ENCODE measurements at places on chromosomes 16 and 17. TPM values are rescaled to one million over a fixed set of nuclear protein-coding genes. Genes with fewer than 3 reads are reported as not detected.

Gene POLR2C
- 200 TPM for total RNA-seq

Gene TOB1
- 0.28 TPM for total RNA-seq

Gene GAN
- 7.5 TPM for total RNA-seq

Gene LLGL2
- 6.6 TPM for total RNA-seq

Gene NPIPA7
- 1.4 TPM for total RNA-seq

- H3K4me1 ChIP-seq = no peaks in the 10 kb centered on the region
- DNase-seq = no peak
- H3K27me3 ChIP-seq = 0 out of 2 replicates have a peak, but pooled peaks cover 3% of the 10 kb centered on the region
- H3K4me3 ChIP-seq = no peak overlapping the region
Measured at GRCh38 chr16:81803332-81803731, 24.2 kb downstream of the PLCG2 start.

- no peaks in the 10 kb centered on the region for H3K4me1 ChIP-seq
- no peak overlapping the region for H3K27ac ChIP-seq
- DNase-seq = no peak
Measured at GRCh38 chr17:72580321-72581127, 459.7 kb downstream of the SOX9 start.

DNA sequence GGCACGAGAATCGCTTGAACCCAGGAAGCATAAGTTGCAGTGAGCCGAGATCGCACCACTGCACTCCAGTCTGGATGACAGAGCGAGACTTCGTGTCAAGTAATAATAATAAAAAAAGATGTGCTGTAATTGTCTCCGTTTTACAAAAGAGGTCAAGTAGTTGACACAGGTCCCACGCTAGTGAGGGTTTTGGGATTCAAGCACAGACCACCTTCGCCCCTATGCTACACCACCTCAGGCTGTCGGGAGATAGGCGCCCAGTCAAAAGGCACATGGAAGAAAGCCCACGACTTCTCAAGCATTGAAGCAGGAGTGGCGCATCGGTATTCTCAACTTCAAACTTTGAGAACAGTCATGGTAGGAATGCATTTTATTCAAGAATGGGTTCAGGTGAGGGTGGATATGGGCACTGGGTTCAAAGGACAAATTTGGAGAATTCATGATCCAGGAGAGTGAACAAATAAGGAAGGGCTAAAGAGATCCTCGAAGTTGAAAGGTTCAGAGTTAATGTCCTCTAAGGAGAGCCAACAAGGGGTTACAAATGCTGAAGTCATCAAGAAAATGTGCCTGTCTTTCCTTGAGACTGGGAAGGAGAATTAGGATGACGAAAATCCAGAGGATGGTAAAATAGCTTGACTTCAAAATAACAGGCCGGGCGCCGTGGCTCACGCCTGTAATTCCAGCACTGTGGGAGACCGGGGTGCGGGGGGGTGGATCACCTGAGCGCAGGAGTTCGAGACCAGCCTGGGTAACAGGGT is 1.4 kb upstream of the AMZ2 start:
- H3K36me3 ChIP-seq = peaks cover 3% of the 10 kb centered on the region
- no peaks in the 10 kb centered on the region for H3K27me3 ChIP-seq
- H3K27ac ChIP-seq = no peak overlapping the region

DNA sequence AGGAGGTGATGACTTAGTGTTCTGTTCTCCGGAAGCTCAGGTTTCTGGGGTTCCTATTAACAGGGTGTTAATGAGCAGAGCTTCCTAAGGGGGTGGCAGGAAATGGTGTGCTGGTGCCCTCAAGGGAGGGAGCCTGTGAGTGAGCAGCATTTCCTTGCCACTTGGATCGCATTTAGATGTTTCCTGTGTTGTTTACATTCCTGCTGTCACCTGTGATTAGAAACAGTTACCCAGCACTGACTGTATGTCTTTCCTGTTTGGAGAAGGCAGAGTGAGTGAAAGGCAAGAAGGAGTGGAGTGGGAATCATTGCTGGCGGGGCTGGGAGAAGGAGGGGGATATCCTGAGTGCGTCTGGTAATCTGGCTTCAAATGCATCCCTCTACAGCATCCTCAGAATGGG is 214.6 kb downstream of the CCDC182 start:
- H3K4me1 ChIP-seq = peaks cover 36% of the 10 kb centered on the region
- H3K27ac ChIP-seq = peak overlapping the region; percentile 57
- H3K27me3 ChIP-seq = no peaks in the 10 kb centered on the region
- no peak overlapping the region for H3K4me3 ChIP-seq
- no peak for DNase-seq
- no peaks in the 10 kb centered on the region for H3K36me3 ChIP-seq

- H3K4me3 ChIP-seq = no peak overlapping the region
- H3K27ac ChIP-seq = no peak overlapping the region
- peaks cover 98% of the 10 kb centered on the region for H3K4me1 ChIP-seq
- H3K36me3 ChIP-seq = no peaks in the 10 kb centered on the region
- no peaks in the 10 kb centered on the region for H3K27me3 ChIP-seq
- no peak for DNase-seq
Measured at GRCh38 chr17:40309949-40310510, 1.1 kb downstream of the RARA start.

- H3K27ac ChIP-seq = no peak overlapping the region
- peaks cover 4% of the 10 kb centered on the region for H3K27me3 ChIP-seq
- H3K36me3 ChIP-seq = no peaks in the 10 kb centered on the region
- H3K4me3 ChIP-seq = no peak overlapping the region
Measured at GRCh38 chr16:47939680-47940079, 216.1 kb downstream of the ABCC12 start.

GRCh38 chr16:85399583-85400284 is 213.4 kb upstream of the GSE1 start:
- H3K36me3 ChIP-seq = peaks cover 2% of the 10 kb centered on the region
- H3K4me3 ChIP-seq = no peak overlapping the region
- H3K27ac ChIP-seq = no peak overlapping the region
- no peaks in the 10 kb centered on the region for H3K27me3 ChIP-seq
- no peak for DNase-seq

Data from SJSA1 (cell line).